Endothelial cell of umbilical vein (primary cell): ENCODE measurements at places on chromosomes 7 and 10.

GRCh38 chr10:23015021-23015707, 80.2 kb upstream of the MSRB2 start:
- DNase-seq = no peak

- DNase-seq = no peak
Measured at GRCh38 chr7:138449580-138449979, 10.5 kb upstream of the TRIM24 start.

DNA sequence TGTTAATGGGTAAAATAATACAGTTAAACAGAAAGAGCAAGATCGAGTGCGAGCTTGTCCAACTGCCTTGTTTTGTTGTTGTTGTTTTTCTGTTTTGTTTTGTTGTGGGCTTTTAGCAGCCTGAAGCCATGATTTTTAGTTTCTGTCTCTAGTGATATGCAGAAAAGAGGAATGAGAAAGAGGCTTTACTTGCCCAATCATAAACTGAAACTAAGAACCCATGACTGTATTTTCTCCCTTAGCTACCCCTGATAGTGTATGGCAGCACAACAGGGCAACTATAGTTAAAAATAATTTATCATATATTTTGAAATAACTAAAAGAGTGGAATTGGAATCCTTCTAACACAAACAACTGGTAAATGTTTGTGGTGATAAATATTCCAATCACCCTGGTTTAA, 493.9 kb downstream of the GLRX3 start:
- DNase-seq = no peak

GRCh38 chr10:122233857-122234348, 37.2 kb upstream of the BTBD16 start:
- no peak for DNase-seq

GRCh38 chr7:128203710-128204214, 37.3 kb upstream of the LEP start:
- DNase-seq = no peak

DNA sequence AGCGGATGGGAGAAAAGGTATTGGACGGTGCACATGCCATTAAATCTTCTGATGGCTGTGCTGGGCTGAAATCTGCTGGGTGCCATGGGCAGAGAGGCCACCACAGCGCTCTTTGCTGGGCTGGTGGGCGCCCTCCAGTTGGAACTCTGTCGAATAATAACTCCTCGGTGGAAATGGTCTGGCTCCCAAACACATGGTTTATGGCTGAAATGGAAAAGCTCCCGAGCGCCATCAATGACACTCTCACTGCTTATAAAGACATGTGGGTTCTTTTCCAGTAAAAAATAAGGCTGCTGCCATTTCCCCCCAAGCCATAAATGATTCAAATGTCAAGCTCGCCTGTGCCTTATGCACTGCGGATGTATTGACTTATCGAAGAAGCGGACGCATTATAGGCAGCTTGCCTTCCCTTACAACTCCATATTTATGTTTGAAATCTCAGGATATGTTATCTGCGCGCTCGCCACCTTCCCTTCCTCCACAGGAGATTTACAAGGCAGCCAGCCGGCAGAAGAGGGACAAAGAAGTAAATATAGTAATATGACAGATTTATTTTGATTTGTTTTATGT, 239.0 kb upstream of the MKI67 start:
- no peak for DNase-seq

GRCh38 chr10:103806395-103807187, 48.8 kb downstream of the SH3PXD2A start:
- DNase-seq = no peak

GRCh38 chr7:133836666-133837065, 290.5 kb upstream of the LRGUK start:
- DNase-seq = no peak

GRCh38 chr10:78410046-78410965, 376.6 kb downstream of the RPS24 start:
- no peak for DNase-seq

- no peak for DNase-seq
Measured at GRCh38 chr10:3866332-3866731, 81.3 kb upstream of the KLF6 start.

DNA sequence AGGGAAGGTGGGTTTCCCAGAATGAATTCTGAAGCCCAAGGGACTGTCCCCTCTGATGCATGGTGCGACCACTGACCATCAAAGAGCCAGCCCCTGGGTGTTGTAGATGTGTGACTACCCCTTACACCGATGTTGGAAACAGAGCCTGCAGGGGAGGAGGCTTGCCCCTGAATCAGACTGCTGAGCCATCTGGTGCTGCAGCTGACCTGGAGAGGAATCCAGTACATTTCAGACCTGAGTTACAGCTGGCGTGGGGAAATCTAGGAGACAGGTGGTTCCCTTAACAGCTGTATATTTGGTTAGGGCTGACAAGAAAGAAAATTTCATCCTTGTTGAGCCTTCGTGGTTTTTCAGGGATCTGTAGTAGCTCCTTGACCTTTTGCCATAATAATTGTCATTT, 195.5 kb downstream of the CELF2 start:
- DNase-seq = peak; percentile 6

DNA sequence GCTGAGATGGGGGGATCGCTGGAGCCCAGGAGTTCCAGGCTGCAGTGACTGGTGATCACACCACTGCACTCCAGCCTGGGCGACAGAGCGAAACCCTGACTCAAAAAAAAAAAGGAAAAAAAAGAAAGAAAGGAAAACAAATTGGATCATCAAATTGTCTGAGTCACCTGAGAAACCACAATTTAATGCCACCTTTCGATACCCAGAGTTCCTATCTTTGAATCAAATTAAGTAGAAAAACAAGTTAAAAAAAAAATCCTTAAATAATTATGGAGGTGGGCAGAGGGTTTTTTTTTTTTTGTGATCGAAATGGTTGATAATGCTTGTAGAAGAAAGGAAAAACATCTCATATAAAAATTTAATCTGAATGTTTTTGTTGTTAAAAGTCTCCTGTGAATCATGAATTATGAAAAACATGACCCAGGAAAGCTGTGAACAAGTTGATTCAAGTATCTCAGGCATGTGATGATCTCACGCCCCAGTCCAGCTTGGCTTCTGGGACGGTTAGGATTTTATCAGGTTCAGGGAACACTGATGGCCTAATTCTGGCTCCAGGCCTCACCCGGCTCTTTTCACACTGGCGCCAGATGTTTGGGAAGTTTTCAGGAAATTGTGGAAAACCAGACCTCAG, 25.3 kb upstream of the CUX1 start:
- no peak for DNase-seq

GRCh38 chr10:112536663-112537062, 89.6 kb downstream of the VTI1A start:
- DNase-seq = no peak

DNA sequence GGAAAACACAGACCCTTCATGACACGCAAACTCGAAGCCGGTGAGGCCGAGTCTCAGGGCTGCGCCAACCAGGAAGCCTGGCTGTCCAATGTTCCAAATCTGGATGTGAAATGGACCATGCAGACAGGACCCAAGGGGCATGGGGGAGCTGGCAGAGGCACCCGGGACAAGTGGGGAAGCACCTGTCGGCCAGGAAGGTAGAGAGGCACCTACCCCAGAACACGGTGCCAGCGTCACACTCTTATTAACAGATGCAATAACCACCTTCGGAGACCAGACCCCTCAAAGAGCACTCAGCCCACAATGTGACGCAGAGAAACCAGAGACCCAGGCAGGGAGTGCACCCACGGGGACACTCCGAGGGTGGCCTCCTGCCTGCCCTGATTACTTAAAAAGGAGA, 88.3 kb upstream of the PDGFA start:
- DNase-seq = no peak

DNA sequence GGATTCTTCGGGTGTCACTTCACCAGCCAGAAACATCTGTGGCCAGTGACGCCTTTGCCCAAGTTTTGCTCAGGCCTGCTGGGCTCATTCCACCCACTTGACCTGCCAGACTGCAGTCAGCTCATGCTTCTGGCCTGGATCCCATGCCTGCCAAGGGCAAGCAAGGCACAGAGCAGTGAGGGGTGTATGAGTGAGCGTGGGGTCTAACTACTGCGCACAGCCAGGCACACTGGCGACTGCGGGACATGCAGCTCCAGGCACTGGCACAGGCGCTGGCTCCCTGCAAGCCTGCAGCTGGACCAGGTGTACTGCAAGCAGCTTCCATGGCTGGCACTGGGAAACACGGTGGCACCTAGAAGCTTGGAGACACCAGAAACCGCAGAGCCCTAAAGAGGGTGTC, 80.1 kb downstream of the MTERF1 start:
- DNase-seq = no peak

DNA sequence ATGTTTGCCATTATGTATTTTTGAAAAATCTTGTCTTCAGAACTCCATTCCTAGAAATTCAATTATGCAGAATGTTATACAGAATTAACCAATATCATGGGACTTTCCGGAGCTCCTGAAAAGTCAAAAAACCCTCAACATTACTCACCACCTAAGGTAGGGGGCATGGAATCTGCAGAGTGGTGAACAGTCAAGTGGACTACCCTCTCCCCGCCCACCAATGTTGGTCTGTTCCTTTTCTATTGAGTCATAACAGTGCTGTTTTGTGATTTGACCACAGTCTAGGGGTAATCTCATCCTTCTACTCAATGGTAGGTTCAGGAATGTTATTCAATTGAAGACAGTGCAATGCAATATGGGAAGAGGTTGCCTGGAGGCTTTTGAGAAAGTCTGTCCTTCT, 130.5 kb upstream of the HABP2 start:
- no peak for DNase-seq

- DNase-seq = no peak
Measured at GRCh38 chr10:125514206-125515162, 168.5 kb downstream of the TEX36 start.

DNA sequence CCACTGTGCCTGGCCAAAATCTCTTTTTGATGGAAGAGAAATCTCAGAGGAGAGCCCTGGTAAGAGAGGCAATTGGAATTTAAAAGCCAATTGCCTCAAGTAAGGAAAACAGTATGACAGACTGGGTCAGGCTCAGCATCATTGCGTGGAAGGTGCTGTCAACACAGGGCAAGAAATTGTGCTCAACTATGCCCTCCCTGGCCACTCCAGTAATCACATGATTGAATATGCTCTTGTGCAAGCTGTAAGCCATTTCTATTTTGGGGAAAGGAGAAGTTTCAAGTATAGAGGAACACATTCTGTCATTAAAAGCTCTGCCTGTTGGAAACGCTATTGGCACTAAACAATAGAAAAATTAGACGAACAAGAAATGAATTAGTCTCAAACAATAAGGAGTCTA, 1127.7 kb downstream of the REEP3 start:
- DNase-seq = no peak

- DNase-seq = no peak
Measured at GRCh38 chr7:5237286-5237685, 45.5 kb upstream of the SLC29A4 start.

DNA sequence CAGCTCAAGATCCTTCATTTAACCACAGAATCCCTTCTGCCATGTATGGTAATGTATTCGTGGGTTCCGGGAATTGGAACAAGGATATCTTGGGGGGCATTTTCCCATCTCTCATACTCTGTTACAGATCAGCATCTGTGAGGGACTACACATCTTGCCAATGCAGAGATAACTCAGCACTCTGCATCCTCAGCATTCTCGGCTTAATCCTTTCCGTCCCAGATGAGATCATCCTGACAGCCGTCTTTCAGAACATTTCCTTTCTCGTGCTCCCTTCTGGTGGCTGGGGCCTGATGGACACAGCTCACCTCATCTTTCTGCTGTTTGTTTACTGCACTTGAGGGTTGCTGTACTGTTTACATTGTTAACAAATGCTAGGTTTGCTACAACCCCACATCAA, 25.3 kb downstream of the FKBP6 start:
- no peak for DNase-seq

- no peak for DNase-seq
Measured at GRCh38 chr7:57177856-57178767, 45.9 kb upstream of the ZNF479 start.

DNA sequence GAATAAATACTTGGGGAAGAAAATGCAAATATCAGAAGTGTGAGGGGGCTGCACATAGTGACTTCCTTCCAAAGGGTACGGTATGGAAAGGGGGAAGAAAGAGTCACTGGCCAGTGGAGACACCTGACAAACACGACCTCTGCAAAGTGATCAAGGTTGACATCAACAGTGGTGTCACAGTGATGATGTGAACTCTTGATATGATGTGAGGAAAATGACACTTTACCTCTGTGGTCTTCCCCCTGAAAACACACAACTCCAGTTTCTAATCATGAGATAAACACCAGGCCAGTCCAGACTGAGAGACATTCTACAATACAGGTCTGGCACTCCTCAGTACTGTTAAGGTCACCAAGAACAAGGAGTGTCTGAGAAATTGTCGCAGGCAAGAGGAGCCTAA, 169.7 kb downstream of the BUB3 start:
- no peak for DNase-seq

DNA sequence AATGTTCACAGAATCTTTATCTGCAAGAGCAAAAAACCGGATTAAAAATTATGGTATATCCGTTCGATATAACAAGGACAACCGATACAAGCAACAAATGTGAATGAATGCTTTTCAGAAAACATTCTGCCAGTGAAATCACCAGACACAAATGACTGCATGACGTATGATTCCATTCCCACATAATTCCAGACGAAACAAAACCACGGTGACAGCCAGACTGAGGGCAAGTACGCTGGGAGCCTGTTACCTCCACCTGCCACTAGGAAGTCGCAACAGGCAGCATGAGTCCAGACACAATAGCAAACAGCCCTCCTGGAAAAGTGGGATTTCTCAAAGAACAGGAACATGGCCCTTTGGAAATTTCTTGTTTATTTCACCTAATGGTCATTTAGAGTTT, 41.7 kb downstream of the MAD1L1 start:
- DNase-seq = no peak

DNA sequence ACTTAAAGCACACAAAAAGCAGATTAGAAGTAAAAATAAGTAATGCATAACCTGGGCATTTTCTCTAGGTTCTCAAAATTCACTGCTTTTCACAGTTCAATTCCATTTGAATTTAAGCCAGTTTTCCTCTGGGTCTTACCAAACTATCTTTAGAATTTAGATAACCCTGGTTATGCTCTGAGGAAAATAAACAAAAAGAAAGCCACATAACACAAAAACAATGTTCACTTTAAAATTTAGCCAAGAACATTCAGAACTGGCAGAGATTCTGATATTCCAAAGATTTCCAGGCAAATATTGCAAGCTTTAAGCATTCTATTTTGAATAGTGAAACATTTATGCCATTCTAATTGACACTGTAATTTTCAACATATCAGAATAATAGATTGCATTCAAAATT, 50.7 kb upstream of the PRKG1 start:
- DNase-seq = no peak

DNA sequence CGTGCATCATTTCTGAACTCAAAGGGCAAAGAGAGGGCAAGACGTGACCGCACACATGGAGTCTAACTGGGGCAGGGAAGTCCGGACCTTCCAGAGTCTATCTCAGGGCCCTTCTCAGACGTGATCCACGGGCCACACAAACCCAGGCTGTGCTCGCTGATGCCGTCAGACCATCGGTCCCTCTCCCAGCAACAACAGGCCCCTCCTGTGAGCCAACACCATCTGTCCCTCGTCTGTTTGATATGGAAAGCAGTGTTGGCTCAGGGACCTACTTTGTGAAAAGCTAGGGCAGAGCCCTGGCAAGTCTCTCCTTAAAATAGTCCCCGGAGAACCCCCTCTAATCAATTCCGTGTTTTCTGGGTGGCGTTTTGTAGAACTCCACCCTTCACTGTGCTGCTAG, 208.8 kb downstream of the TCERG1L start:
- DNase-seq = no peak

GRCh38 chr10:7409732-7410168, 1.1 kb downstream of the SFMBT2 start:
- no peak for DNase-seq
